Right renal pelvis (tissue), 4 donors: ENCODE measurements at places on chromosomes 16 and 17.
A peak's percentile ranks its signal among the peaks of the same experiment; 100 is the strongest.

DNA sequence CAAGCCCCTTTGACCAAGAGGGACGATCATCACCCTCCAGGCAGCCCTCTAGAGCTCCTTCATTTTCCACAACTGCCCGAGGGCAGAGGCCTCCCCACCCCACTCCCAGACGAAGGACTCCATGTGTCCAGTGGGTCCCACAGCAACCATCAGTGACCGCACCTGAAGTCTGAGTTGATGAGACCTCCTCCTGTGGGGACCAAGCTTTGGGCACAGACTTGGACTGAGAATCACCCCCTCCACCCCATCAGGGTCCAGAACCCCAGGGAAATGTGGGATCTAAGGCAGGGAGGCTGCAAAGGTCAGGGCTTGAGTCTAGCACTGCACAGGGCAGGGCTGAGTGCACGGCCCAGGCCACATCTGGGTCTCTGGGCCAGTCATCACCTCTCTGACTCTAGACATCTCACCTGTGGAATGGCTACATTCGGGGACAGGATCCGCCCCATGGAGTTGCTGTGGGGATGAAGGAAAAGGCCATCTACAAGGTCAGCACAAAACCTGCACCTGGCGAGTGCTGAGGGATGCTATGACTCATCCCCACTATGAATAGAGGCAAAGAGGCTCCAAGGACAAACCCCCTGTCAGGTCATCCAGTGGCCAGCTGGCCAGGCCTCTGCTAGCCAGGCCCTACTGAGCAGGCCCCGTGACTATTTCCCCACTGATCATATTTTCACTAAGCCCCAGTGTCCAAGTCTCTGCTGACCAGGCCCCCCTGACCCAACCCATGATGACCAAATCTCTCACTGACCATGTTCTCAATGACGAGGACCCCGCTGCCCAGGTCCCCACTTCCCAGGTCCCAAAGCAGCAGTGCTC is 38.4 kb downstream of the TNFRSF13B start:
- no peak for DNase-seq

GRCh38 chr17:73625991-73626673 is 18.1 kb downstream of the SDK2 start:
- DNase-seq: no peak

GRCh38 chr17:28412099-28412498 is 6.1 kb upstream of the SLC46A1 start:
- DNase-seq: no peak

DNA sequence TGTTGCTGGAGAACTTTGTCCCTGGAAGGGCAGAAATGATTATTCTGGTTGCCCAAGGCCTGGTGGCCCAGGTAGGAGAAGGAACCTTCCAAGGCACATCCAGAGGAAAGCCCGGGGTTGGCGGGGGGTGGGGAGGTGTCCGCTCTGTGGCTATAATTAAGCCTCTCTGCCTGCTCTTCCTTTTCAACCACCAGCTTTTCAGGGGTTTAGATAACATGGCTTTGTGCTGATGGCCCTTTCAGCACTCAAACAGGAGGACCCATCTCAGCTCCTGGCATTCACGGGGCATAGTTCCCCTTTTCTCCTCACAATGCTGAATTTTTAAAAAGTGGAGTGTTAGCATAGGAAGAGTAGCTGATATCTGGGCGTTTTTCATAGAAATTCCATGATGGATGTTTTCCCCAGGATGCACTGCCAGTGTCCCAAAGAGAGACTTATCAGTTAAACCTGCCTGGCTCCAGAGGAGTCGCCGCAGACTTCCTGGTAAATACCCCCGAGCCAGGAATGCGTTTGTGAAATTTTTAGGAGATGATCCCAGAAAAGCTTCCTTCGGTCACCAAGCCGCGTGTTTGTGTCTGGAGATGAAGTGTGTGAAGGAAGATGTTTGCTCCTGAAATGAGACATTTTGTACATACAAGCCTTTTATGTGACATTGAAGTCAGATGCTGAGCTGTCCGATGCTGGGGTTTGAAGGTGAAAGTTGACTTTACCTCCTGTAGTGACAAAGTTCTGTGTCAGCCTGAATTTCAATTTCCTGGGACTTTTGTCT is 188.5 kb downstream of the MSI2 start:
- DNase-seq: no peak

- DNase-seq: no peak
These were observed 16.9 kb upstream of the CCL22 start for GRCh38 chr16:57341441-57342303.

GRCh38 chr16:21338537-21339268 is 60.6 kb upstream of the CRYM start:
- no peak for DNase-seq

DNA sequence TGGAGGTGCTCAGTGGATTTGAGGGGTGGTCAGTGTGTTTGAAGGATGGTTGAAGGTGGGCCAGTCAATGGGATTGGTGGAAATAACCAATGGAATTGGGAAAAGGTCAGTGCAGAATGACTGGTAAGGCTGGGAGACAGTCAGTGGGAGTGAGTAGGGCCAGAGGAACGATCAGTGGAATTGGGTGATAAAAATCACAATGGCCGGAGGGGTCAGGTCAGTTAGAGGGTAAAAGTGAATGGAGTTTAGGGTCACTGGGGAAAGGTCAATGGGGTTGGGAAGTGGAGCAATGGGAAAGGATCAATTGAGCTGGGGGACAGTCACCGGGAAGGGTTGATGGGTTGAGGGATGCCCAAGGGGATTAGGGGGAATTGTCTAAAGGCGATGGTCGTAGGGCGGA is 11.0 kb upstream of the RAB5C start:
- DNase-seq: no peak

DNA sequence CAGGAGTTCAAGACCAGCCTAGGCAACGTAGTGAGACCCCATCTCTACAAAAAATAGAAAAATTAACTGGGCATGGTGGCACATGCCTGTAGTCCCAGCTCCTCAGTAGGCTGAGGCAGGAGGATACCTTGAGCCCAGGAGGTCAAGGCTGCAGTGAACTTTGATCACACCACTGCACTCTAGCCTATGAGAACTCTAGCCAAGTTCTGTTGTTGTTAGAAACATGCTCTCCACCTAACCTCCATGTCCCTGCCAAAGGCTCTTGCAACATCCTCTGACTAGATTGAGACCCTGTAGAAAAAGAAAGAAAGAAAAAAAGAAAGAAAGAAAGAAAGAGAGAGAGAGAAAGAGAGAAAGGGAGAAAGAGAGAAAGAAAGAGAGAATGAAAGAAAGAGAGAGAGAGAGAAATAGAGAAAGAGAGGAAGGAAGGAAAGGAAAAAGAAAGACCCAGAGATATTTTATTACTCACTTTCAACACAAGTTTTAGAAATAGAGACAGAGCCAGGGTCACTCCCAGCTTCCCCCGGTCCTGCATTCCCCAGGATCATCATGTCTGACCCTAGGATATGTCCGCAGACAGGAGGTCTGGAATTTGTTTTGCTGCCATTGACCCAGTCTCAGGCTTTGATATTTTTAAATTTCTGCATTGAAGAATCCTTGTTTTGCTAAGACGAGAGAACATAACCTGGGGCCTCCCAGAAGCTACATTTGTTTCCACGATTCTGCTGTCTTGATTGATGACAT is 376.5 kb upstream of the CDH5 start:
- DNase-seq: no peak

DNA sequence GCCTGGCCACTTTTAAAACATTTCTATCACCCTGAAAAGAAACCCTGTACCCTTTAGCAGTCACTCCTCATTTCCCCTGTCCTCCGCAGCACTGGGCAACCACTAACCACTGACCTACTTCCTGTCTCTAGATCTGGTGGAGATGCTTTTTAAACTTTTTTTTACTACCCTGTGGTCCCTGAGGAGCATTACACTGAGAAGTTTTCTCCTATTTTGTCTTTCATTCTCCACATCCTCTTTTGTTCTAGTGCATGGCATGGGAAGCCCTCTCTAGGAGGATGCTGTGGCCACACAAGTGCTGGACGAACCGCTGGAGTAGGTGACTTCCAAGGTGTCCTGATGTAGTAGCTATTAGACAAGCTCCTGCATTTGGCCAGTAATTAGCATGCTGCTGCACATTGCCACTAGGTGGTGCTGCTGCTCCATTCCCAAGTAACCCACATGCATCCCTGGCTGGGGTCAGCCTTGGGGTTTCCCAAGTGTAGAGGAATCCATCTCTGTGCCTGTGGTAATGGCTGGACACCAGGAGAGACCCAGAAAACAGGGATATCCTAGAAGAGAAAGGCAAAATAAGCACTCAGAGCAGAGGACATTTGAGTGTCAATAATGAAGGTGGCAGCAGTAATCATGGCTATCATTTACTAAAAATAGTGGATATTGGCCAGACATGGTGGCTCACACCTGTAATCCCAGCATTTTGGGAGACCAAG is 143.8 kb upstream of the CRHR1 start:
- DNase-seq: peak; percentile 64
